Immature natural killer cell (primary cell): ENCODE measurements at places on chromosomes 1 and 21. TPM values are rescaled to one million over a fixed set of nuclear protein-coding genes. Genes with fewer than 3 reads are reported as not detected.

- DNase-seq = peak; percentile 43
- no peaks in the 10 kb centered on the region for H3K27me3 ChIP-seq
- no peaks in the 10 kb centered on the region for H3K36me3 ChIP-seq
- H3K4me1 ChIP-seq = no peaks in the 10 kb centered on the region
- no peak overlapping the region for H3K27ac ChIP-seq
Measured at GRCh38 chr1:70509996-70510876, 99.2 kb downstream of the CTH start.

The EXTL1 gene
- not detected for polyA plus RNA-seq

DNA sequence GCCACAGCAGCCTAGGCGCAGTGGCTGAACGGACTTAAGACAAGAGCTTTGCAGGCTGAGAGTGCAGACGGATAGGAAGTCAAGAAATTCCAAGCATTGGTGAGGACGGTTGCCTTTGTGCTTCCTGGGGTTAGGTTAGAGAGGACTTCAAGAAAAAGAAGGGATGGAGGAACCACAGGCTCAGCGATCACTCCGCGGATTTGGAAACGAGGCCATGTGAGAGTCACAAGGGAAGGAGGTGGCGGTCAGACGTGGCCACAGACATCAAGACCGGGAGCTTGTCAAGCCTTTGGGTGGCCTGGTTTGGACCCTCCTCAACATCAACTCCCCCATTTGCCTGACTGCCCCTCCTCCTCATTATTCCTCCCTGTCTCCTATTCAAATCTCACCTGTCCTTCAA lies 62.3 kb downstream of the NID1 start:
- no peak for DNase-seq
- H3K4me1 ChIP-seq = peaks cover 15% of the 10 kb centered on the region
- H3K27ac ChIP-seq = no peak overlapping the region
- H3K27me3 ChIP-seq = peaks cover 6% of the 10 kb centered on the region
- H3K4me3 ChIP-seq = no peak overlapping the region
- no peaks in the 10 kb centered on the region for H3K36me3 ChIP-seq

The BRWD1 gene
- polyA plus RNA-seq = 28.3 TPM

GRCh38 chr1:7403265-7404045 lies 367.6 kb upstream of the VAMP3 start:
- no peaks in the 10 kb centered on the region for H3K4me1 ChIP-seq
- no peak overlapping the region for H3K4me3 ChIP-seq
- H3K27ac ChIP-seq = no peak overlapping the region
- no peak for DNase-seq
- H3K27me3 ChIP-seq = peaks cover 11% of the 10 kb centered on the region

- no peak overlapping the region for H3K27ac ChIP-seq
- H3K4me1 ChIP-seq = no peaks in the 10 kb centered on the region
- no peak for DNase-seq
Measured at GRCh38 chr1:220339581-220339980, 67.3 kb upstream of the RAB3GAP2 start.

The KRTAP7-1 gene
- polyA plus RNA-seq = not detected

DNA sequence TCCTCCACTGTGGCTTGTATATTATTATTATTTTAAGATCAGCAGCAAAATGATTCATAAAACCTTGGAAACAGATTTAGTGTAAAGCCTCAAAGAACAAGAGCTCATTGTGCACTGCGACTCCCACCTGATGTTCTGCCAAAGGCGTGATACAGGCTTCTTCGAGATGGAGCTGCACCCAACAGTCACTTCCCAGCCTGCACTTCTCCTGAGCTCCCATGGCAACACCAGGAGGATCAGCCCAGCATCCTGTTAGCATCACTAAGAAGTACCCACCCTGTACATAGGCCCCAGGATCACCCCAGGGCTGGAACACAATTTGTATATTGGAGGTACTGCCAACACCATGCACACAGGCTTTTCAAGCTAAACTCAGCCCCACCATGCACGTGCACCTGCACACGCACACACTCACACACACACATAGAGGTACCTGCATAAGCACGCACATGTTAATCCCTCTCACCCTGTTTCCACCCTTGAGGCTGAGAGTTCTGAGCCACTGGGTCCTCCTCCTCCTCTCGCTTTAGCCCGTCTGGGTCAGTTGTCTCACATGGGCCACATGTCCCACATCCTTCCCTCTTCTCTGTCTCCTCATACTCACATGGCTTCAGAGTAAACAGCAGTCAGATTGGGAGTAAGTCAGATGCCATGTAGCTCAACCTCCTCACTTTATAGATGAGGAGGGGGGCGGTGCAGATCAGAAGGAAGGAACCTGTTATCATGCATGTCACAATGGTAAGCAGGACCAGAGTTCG lies 281.9 kb upstream of the POU3F1 start:
- H3K27ac ChIP-seq = no peak overlapping the region
- no peak overlapping the region for H3K4me3 ChIP-seq
- peaks cover 5% of the 10 kb centered on the region for H3K27me3 ChIP-seq
- DNase-seq = no peak

The CYP2J2 gene
- not detected for polyA plus RNA-seq

- H3K4me1 ChIP-seq = no peaks in the 10 kb centered on the region
- peak; percentile 27 for DNase-seq
- H3K36me3 ChIP-seq = peaks cover 3% of the 10 kb centered on the region
- no peaks in the 10 kb centered on the region for H3K27me3 ChIP-seq
- H3K4me3 ChIP-seq = no peak overlapping the region
Measured at GRCh38 chr1:40438391-40439015, 11.8 kb upstream of the ZFP69B start.

DNA sequence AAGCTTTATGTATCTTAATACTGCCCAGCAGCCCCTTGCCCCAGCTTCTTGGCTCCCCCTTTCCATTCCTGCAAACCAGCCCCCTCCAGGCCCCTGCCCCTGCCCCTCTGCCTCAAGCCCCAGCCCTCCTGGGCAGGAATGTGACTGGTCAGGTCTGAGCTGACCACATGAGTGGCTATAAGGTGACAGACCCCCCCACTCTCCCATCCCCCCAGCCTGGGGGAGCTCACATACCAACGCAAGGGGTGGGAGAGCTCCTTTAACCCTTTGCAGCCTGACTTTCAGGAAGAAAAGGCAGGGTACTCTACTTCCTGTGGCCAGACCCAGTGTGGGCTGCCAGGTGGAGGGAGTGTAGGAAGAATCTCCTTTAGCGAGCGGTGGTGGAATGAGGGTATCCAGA lies 33.2 kb downstream of the AHDC1 start:
- H3K4me3 ChIP-seq = no peak overlapping the region
- H3K36me3 ChIP-seq = no peaks in the 10 kb centered on the region
- no peak for DNase-seq
- no peak overlapping the region for H3K27ac ChIP-seq
- H3K27me3 ChIP-seq = peaks cover 9% of the 10 kb centered on the region

The ERVH48-1 gene
- polyA plus RNA-seq = not detected
